Activated T-cell treated with anti-CD3 and anti-CD28 coated beads, Interleukin-2, amount 50 U/mL, for 24 hours (primary cell): ENCODE measurements at places on chromosomes 7 and 10.
A peak's percentile ranks its signal among the peaks of the same experiment; 100 is the strongest.

DNA sequence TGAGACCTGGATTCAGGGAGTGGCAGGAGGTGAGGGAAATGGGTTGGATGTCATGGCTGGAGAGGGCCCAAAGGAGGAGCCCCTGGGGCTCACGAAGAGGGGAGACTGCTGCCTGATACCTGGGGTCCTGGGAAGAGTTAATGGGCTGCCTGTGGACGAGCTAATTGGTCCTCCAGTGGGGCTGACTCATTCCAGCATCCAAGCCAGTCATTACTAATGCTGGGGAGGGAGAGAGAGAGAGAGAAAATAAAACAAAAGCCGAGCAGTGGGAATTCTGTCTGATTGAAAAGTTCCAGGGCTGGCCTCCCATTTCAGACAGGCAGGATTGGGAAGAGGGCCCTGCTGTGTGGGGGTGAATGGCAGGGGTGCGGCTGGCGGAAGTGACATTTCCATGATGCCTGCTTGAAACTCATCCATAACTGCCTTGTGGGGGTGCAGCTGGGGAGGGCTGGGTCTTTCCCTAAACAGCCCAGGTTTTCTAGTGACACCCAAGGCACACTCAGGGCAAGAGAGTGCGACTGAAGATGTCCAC, 297.8 kb downstream of the RPS24 start:
- no peak for DNase-seq

GRCh38 chr10:100186253-100187212, 704 bp upstream of the ERLIN1 start:
- DNase-seq, result peak; percentile 50

- DNase-seq, result no peak
Measured at GRCh38 chr10:79249186-79250121, 97.8 kb upstream of the PPIF start.

DNA sequence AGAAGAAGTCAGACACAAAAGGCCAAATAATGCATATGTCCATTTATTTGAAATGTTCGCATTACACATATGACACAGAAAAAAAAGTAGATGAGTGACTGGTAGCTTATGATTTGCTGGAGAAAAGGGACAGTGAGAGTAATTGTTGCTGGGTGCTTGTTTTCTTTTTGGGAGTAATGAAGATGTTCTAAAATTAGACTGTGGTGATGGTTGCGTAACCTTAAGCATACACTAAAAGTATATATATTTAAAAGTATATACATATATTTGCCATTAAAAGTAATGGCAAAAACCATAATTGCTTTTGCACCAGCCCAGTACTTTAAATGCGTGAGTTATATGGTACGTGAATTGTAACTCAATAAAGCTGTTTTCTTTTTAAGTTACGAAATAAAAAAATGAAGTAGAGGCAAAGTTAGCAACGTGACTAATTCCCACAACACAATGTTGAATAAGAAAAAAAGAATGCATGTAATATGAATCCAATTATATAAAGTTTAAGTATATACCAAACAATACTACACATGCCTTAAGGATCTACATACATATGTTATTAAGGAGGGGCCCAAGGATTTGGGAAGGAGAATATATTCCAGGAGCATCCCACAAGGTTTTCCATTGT, 360.4 kb upstream of the CELF2 start:
- no peak for DNase-seq

- no peak for DNase-seq
Measured at GRCh38 chr7:107017965-107018719, 26.4 kb upstream of the PRKAR2B start.

- DNase-seq, result no peak
Measured at GRCh38 chr7:136326045-136326609, 349.0 kb upstream of the MTPN start.

- no peak for DNase-seq
Measured at GRCh38 chr7:2601065-2601464, 30.7 kb upstream of the TTYH3 start.

GRCh38 chr10:26859241-26860101, 1.3 kb downstream of the ABI1 start:
- DNase-seq, result no peak

DNA sequence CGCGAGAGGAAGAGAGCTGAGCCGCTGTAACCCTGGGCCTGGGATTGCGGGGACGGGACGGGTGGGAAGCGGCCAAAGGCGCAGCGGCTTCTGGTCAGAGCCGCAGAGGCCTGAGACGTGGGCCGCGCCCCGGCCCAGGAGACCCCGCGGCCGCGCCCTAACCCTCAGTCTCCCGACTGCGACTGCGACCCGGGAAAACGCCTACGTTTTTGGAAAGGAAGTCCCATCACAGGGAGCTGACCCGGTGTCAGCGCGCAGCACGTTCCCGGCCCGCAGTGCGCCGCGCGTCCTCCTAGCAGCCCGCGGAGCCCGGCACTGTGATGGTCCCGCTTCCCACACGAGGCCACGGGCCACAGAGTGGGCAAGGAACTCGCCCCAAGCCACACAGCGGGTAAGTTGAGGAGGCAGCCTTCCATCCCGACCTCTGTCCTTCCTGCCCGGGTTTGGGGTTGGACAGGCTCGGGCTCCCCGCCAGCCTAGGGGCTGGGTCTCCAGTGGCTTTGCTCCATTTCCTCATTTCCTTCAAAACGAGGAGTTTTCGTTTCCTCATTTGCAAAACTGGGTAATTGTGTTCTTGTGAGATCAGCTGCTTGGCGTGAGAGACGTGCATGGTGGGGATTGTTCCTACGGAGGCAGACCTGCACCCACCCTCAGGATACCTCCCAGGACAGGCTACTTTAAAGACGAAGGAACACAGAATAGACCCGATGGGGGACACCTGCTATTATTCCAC, 1.2 kb downstream of the GPNMB start:
- no peak for DNase-seq

GRCh38 chr10:112915590-112916572, 34.2 kb upstream of the TCF7L2 start:
- no peak for DNase-seq

DNA sequence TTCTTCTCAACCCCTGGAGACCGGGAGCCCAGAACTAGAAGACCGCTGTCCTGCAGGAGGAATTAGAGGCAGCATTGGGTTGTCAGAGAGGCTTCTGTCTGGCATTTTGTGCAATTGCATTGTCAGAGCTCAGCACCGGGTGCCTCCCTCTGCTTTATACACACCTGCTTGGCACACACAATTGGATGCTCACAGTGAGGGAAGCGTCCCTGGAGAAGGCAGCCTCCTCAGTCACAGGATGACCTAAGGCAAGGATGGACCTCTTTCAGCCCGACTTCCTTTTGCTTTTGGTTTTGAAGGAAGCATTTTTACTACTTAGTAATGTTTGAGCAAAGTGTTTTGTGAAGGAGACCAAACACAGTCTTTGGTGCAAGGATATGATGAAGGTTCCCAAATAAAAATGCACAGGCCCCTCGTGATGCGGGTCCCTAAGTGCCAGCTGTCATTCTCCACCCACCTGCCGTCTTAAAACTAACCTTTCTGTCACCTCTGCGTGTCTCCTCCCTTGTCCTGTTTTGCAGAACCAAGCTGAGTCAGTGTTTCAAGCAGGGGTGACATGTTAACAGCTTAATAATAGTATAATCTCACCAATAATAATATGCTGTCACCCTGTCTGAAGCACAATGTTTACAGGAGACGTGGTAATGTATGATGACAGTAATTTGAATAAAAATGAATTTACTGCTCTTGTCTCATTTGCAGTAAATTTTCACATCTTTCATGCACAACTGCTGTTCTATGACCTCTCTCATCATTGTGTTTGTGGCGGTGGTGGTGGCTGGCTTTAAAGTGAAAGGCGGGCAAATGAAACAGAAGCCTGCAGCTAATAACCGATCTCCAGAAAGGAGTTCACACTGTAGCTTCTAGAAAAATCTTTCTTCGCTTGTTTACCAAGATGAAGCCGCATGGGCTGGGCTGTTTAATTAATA, 430.2 kb upstream of the MKI67 start:
- DNase-seq, result no peak

- no peak for DNase-seq
Measured at GRCh38 chr10:77527839-77528238, 109.8 kb downstream of the KCNMA1 start.

- DNase-seq, result peak; percentile 40
Measured at GRCh38 chr10:70405037-70405824, 1.3 kb downstream of the EIF4EBP2 start.

- DNase-seq, result no peak
Measured at GRCh38 chr10:117275121-117275520, 34.2 kb downstream of the SLC18A2 start.

DNA sequence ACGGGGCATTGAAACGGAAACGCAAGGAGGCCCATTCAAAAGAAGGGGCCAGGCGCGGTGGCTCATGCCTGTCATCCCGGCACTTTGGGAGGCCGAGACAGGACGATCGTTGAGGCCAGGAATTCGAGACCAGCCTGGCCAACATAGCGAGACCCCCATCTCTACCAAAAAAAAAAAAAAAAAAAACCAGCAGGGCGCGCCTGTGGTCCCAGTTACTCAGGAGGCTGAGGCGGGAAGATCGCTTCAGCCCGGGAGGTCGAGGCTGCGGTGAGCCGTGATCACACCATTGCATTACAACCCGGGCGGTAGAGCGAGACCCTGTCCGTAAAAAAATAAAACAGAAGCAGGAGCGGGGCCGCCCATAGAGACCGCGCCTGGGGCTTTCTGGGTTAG, 396 bp downstream of the PSMG3 start:
- no peak for DNase-seq

GRCh38 chr7:20474249-20474648, 141.2 kb upstream of the ABCB5 start:
- no peak for DNase-seq

GRCh38 chr7:51732951-51733350, 416.3 kb upstream of the COBL start:
- no peak for DNase-seq

- DNase-seq, result no peak
Measured at GRCh38 chr7:46864716-46865115, 717.2 kb downstream of the TNS3 start.

GRCh38 chr10:24457661-24458318, 248.9 kb downstream of the KIAA1217 start:
- DNase-seq, result no peak

DNA sequence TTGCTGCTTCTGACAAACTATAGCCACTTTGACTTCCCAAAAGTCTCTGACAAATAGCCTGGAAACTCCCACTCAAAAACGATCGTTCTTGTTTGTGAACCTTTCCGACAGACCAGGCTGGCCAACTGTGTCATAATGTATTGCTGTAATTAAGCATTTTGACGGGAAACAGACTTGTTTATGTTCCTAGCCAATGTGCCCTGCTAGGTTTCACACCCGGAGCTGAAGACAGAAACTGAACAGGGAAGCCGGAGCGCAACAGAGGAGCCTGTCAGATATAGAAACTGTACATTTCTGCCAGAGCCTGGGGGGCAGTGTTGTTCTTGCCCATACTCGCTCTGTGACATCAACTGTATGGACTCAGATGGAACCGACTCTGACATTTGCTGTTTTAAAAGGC, 55.3 kb upstream of the C7orf33 start:
- DNase-seq, result peak; percentile 46

DNA sequence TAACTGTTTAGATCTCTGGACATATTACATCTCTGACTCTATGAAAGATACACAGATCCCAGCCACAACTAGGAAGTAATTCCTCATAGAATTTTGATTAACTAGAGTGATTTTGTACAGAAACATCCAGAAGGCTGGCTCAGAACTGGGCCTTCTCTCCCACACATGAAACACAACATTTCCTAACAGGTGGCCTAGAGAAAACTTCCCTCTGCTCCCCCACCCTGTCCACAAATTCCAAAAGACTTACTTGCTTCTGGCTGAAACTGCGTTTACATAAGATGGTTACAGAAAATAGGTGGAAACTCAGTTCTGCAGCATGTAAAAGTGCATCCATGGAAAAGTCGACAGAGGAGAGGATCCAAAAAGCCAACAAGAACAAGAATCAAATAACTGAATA, 132.9 kb downstream of the FZD1 start:
- no peak for DNase-seq

GRCh38 chr10:28298951-28299350, 3.9 kb downstream of the MPP7 start:
- DNase-seq, result no peak

DNA sequence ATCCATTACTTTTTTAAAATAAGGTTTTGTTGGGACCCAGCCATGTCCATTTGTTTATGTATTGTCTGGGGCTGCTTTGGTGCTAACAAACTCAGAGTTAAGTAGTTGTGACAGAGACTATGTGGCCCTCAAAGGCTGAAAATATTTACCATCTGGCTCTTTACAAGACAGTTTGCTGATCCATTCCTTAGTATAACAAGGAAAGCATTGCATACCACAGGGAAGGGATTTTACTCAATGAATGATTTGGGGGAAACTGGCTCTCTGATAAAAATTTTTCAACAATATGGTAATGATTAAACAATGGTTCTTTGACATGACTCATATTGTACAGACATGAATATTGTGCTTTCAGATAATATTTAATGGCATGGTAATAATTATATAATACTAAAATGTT, 738.1 kb downstream of the KCNMA1 start:
- no peak for DNase-seq

DNA sequence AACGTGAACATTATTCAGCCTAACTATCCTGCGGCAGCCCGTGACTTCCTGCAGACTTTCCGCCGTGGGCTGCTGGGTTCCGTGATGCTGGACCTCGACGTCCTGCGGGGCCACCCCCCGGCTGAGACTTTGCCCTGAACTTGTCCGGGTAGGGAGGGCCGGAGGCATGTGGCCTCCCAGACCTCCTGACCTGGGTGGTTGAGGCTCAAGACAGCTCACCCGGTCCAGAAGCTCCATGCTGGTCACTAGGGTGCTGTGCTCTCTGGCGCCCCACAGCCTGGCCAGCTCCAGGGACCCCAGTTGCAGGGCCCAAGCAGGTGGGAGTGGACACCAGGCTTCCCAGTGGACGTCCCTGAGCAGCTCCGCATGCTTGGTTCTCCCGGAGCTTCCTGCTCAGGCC, 4.4 kb downstream of the SPRN start:
- DNase-seq, result no peak

DNA sequence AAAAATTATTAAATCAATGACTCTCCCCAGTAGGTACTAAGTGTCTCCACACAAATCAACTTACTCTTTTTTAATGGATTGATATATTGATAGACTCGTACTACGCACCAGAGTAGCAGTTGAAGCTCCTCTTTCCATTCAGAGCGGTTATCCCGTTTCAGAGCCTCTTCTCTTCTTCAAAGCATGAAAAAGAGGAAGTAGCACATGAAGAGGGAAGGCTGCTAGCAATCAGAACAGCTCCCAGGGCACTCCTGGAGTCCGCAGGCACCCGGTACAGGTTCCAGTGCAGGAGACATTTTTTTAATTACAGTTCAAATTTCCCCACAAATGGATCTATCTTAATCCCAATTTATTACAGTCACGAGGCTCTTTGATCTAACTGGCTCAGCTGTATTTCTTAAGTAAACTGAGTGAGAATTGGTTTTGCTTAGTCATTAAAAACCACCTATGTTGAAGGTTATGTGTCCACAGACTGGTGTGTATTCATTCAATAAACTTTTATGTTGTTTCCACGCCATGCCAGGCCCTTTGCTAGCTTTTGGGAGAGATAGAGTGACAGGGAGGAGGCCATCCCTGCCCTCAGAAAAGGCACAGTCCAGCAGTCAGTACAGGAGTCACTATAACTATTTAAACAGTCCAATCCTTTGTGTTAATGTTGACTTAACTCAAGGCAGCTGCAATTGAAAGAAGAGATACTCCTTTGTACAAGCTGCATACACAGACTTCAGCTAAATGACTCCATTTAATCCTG, 32.1 kb upstream of the CALN1 start:
- DNase-seq, result no peak

- no peak for DNase-seq
Measured at GRCh38 chr10:119003572-119004289, 25.8 kb upstream of the NANOS1 start.

GRCh38 chr7:116164552-116165306, 45.6 kb upstream of the TES start:
- DNase-seq, result no peak

- no peak for DNase-seq
Measured at GRCh38 chr7:99098286-99098823, 45.6 kb downstream of the SMURF1 start.
